ENCODE measurements at places on chromosomes 13 and 19.
A peak's percentile ranks its signal among the peaks of the same experiment; 100 is the strongest.

- DNase-seq = no peak
These were observed 216.1 kb downstream of the SLITRK1 start for GRCh38 chr13:83666141-83666540.

- DNase-seq = no peak
These were observed 122.3 kb downstream of the DPF1 start for GRCh38 chr19:38101723-38102122.

GRCh38 chr13:76852986-76853385, 33.2 kb downstream of the KCTD12 start:
- DNase-seq = no peak

DNA sequence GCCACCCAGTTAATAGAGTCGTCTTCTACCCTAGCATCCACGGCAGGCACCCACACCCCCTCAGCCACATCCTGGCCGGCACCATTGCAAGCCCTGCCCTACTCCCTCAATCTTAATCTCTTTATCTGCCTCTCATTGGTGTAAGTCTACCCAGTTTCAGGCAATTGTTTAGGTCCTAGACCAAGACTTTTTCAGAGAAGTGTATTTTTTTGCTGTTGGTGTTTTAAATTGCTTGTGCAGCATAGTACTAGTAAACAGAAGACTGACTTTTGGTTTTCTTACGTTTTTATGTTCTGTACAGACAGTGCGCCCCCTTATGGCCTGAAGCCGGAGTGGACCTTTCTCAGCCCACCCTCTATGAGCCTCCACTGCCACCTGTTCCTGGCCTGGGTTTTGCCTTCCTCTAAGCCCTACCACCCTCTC, 2.3 kb upstream of the LCP1 start:
- DNase-seq = no peak

DNA sequence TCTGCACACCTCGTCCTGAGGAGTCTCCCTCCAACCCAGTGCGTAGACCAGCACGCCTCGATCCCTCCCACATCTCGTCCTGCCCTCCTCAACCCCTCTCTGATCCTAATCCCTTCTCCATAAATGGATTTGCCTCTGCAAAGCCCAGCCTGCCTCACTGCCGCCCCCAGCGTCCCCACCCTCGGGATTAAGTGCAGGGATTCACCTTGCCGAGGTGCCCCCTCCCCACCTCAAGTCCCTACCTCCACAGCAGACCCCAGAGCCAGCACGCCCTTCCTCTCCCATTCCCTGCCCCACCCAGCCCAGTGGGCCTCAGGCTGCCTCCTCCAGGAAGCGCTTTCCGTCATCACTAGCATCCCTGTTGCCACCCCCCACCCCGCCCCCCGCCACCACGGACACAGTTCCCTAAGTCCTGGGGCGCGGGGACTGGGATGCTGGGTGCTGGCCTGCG, 4.0 kb downstream of the KLF16 start:
- no peak for DNase-seq

DNA sequence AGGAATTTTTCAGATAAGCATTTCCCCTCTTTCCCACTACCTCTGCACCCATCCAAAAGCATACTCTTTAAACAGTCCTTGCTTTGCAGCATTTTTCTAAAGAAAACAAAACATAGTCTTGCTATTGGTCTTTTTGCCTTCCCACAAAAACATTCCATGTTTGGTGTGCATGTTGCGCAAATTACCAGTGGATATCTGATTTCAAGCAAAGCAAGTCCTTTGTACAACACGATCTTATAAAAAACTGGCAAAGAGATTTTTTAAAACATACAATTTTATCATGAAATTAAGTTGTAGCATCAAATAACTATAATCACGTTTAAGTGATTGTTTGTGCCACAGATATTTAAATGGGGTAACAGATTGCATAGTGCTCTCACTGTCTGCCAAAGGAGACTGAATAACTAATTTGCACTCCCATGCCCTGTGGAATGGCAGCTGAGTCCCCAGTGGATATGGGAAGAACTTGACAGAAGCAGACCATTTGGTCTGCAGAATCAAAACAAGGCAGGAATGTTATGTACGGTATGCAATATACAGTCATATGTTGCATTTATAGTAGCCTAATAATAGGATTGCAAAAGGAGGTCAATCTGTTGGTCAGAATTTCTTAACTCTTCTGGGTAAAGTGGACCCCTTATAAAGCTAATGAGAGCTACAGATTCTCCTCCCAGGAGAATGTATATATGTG, 285.7 kb downstream of the TBC1D4 start:
- DNase-seq = no peak

DNA sequence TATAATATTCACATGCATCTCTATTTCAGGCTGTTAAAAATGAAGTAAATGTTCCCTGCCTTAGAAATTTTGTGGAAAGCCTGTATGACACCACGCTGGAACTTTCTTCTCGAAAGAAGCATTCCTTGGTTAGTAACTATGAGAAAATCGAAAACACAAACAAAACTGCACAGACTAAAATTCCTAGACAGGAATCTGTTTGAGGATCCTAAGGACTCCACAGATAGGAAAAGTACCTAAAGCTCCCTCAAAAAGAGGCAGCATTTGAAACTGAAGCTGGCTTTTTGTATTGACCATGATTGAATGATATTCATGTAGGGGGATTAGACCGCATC, 103.4 kb downstream of the FRY start:
- DNase-seq = no peak

DNA sequence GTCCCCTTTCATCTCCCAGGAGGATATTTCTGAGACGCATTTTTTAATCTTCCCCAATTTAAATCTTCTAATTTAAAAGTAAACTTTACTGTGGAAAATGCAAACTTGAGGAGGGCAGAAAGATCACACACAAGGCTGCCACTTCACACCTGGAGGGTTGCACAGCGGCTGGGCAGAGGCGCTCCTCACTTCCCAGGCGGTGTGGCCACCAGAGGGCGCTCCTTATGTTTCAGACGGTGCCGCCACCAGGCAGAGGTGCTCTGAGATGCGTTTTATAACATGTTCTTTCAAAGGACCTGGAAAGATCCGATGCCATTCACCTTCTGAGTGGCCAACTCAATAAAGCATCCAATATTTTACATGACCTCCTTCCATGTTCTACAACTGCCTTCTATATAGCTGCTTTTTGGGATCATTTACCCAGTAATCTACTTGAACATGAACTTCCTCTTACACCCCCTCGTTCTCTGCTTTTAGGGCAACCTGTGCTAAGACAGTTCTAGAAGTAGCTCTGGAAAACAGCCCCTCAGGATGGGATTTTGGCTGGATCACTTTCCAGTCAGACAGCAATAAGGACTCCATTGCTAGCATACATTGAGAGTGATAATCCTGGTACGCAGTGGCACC, 14.8 kb upstream of the MTUS2 start:
- DNase-seq = no peak

GRCh38 chr13:48304143-48304876, 759 bp downstream of the RB1 start:
- no peak for DNase-seq

DNA sequence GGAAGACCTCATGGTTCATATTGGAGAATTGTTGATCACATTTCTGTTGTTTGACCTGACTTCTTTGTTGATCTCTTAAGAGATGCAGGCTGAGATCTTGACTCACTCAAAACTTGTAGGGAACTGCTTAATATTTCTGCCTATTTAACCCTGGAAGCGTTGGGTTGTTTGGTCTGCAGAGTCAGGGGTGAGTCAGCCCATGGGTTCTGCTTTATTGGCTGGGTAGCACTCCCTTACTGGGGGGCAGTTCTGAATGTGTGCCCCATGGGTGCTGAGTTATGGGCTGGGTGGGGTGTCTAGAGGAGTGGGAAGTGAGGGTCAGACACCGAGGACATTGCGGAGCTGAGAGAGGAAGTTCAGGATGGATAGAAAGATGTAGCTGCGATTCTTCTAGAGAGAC, 87.9 kb downstream of the LRCH1 start:
- DNase-seq = no peak

DNA sequence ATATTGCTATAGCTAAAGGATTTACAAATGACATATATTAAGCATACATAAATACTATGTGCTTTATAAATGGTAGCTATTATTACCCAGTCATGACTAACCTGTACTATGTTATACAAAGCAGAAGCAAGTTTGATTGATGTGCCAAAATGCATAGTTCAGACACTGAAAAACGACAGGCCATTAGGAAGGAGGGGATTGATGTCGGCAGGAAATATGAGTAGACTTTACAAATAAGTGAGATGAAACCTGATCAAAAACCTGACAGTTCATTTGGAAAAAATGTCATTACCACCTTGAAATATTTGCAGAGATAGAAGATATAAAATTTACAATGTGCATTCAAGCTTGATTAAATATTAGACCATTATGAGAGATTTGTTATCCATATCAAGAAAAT, 38.8 kb upstream of the TPP2 start:
- peak; percentile 72 for DNase-seq

DNA sequence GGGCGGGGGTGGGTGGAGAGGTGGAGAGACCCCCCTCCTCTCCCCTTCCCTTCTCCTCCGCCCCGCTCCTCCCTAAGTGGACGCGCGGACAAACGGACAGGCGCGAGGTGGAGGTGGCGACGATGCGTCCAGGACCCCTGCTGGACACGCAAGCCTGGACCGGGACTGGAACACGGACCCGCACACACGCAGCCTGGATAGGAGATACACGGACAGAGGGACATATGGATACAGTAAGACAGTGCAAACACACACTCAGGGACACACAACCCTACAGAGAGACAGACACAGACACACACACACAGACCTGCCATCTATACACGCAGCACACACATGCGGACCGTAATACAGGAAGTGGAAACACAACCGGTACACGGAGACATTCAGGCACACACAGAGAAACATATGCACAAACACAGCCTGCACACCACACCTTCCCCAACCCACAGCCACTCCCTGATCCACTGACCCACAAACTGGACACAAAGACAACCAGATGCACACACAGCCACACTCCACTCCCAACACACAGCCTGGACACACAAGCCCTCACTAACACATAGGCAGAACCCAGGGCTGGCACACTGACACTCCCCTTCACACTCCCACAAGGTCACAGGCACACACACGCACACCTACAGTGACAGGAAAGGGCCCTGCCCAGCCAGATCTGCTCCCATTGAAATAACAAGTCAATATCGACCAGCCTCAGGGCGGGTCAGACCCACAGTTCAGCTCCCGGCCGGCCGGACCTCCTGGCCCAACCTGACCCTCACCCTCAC, 696 bp upstream of the ERFL start:
- no peak for DNase-seq

DNA sequence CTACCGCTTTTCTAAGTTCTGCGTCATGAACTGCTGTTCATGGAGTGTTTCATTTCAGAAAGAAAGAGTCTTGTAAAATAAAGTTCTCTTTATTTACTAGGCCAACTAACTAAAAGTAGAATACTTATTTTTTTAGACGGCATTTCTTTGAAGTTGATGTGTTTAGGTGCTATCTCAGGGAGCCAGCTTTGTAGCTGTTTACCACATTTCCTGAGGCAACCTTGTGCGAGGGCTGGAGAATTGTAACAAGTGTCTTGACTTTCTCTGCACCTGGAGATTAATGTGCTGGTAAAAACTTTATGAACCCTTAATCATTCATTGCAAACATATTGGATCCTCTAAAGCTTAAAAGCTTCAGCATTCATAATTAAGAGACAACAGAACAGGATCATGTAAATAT, 229.3 kb downstream of the GPC6 start:
- DNase-seq = no peak

- DNase-seq = no peak
These were observed 25.6 kb upstream of the ADGRE1 start for GRCh38 chr19:6861683-6862286.

- no peak for DNase-seq
These were observed 110.7 kb upstream of the WASF3 start for GRCh38 chr13:26446751-26447150.

DNA sequence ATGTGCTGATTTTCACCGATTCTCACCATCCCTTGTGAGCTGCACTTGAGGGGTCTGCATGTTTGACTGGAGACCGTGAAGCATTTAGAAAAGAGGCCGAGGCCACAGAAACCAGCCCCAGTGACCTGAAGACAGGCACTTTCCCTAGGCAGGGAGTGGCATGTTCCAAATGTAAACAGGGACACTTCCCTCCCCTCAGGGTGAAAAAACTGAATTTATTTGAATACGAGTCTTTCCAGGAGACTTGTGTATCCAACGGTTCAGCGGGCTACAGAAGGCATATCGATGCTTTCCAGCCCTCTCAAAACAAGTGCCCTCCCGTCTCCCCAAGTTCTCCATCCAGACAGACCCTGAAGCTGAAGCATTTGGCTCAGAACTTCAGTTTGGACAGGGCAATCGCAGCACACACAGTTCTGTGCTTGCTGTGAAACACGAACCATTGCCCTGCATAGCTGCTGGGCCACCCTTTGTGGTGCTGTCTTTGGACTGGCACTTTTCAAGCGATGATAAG, 106.1 kb downstream of the ZIC5 start:
- DNase-seq = no peak

DNA sequence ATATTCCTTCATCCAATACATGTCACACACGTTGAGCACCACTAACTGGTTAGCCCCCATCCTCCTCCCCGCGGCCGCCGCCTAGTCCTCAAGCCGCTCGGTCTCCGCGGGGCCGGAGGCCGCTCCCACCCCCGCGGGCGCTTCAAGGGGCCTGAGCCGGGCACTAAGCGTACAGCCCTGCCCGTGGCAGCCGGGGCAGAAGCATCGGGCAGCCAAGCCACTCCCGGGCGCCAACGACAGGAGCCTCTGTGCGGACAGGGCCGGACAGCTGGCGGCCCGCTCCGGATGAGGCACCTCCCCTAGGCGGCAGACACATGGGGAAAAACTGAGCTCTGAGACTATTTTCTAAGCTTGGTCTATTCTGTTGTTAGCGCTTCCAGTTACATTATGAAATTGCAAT, 2.8 kb upstream of the ZNF543 start:
- DNase-seq = no peak

DNA sequence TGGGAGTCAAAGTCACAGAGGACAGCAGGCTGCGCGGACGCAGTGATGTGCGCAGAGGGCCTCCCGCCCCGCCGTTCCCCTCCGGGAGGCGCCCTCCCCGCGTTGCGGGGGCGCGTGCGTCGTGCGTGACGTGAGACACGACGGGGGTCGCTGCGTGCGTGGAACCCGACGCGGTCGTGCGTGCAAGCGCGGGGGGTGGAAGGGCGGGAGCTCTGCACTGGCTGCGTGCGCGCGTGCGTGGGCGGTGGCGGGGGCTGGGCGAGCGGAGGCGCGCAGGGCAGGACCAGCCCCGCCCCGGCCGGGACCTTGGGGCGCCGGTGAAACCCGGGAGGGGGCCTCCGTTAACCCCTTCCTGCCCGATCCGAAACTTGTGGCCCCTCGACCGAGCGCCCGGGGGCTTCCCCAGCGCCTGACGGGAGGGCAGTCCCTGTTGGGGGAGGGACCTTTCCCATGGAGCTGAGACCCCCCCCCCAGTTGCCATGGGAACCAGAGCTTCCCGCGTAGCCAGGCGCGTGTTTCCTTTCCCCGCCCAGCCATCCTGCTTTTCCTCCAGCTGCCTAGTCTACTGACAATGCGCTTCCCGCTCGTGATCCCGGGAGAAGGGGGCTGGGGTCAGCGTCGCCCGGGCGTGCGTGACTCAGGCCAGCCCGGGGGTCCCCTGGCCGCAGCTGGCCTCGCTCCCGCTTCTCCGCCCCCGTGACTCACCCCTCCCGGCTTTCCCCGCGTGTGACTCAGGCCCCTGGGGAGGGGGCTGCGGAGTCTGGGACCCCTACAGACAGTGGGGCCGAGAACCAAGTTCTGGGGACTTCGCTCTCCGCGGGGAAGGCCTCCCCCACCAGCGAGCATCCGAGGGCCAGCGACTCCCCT, 7.3 kb upstream of the HOOK2 start:
- no peak for DNase-seq

GRCh38 chr19:37905946-37906868, at the start of gene WDR87:
Gene WDR87, minus strand, starts transcription at chr19:37906594. Its CDS starts 8,355 bp downstream, at chr19:37898239.
- DNase-seq = peak; percentile 51

GRCh38 chr19:51503286-51503817, 1.8 kb upstream of the SIGLEC12 start:
- DNase-seq = no peak

- DNase-seq = no peak
These were observed 29.1 kb downstream of the GATAD2A start for GRCh38 chr19:19434483-19435045.
